Bladder microvascular endothelial cell (primary cell): ENCODE measurements at places on chromosomes 4 and X. TPM values are rescaled to one million over a fixed set of nuclear protein-coding genes. Genes with fewer than 3 reads are reported as not detected.

The GPR143 gene
- 1.5 and 2.0 TPM in 2 replicates for total RNA-seq

The DCX gene
- not detected in 2 replicates for total RNA-seq

The FAM47A gene
- total RNA-seq, result not detected in 2 replicates

The ATOH1 gene
- not detected in 2 replicates for total RNA-seq

The TGIF2LX gene
- total RNA-seq, result not detected in 2 replicates

The MAGED4B gene
- total RNA-seq, result 5.8 and 34.8 TPM in 2 replicates

The PNMA6F gene
- total RNA-seq, result not detected in 2 replicates

The RBMXL3 gene
- not detected in 2 replicates for total RNA-seq

The ITGB1BP2 gene
- total RNA-seq, result 1.1 and 5.2 TPM in 2 replicates

The MTM1 gene
- total RNA-seq, result 9.4 and 16.6 TPM in 2 replicates

The GUCY1B1 gene
- 0.81 and 6.9 TPM in 2 replicates for total RNA-seq

The STARD8 gene
- 9.9 and 11.8 TPM in 2 replicates for total RNA-seq

The NR3C2 gene
- total RNA-seq, result 6.0 and 8.9 TPM in 2 replicates

The TMEM154 gene
- total RNA-seq, result 2.8 and 2.9 TPM in 2 replicates

The RBM41 gene
- 7.3 and 14.7 TPM in 2 replicates for total RNA-seq

The PITX2 gene
- 0.16 TPM in 1 of 2 replicates, not detected in the other for total RNA-seq

The CT45A1 gene
- total RNA-seq, result not detected in 2 replicates

The UGT8 gene
- not detected in 2 replicates for total RNA-seq

The ATP8A1 gene
- 16.5 and 26.3 TPM in 2 replicates for total RNA-seq

The RAB28 gene
- total RNA-seq, result 8.3 and 13.5 TPM in 2 replicates

The RHOXF2 gene
- total RNA-seq, result not detected in 2 replicates

The RAB39B gene
- total RNA-seq, result under 0.01 and 0.38 TPM in 2 replicates

The MAGEB17 gene
- not detected in 2 replicates for total RNA-seq
